Activated T-cell treated with anti-CD3 and anti-CD28 coated beads for 24 hours (primary cell): ENCODE measurements at places on chromosomes 3 and 15.

GRCh38 chr15:29778382-29778781 is 43.9 kb downstream of the TJP1 start:
- DNase-seq, result no peak

GRCh38 chr3:153628591-153628990 is 466.6 kb downstream of the RAP2B start:
- DNase-seq, result no peak

- no peak for DNase-seq
Measured at GRCh38 chr15:79076661-79077060, 13.9 kb downstream of the RASGRF1 start.

DNA sequence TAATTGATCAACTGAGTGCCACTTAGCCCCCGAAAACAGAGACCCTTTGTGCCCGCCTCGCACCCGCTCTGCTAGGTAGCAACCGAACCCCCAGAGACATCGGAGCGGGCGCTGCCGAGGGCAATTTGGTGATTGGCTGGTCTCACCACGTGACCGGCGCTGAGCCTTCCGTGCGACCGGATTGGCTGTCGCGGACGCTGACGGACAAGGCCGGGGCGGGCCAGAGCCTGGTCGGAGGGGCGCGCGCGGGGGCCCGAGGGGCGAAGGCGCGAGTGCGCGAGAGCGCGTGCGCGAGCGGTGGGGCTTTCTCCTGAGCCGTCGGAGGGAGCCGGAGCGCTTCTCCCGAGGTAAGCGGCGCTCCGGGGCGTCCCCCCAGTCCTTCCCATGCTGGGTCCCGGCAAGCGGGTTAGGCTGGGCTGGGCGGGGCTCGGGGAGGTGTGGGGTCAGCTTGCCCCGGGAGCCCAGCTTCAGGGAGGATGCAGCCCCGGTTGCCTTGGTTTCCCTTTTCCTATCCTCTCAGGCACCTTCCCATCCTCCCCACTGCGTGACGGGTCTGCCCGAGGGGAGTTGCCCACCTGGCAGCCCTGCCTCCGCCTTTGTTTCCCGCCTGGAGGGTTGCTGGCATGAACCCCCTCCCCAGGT is at the start of gene TMEM108:
TSS of gene TMEM108 (plus strand) at position 303 of the 642 bp plus-strand sequence.
- no peak for DNase-seq
